NCI-H1105 treated with DMSO at 0.1 percent for 48 hours (cell line): ENCODE measurements at places on chromosomes 2 and 18.

DNA sequence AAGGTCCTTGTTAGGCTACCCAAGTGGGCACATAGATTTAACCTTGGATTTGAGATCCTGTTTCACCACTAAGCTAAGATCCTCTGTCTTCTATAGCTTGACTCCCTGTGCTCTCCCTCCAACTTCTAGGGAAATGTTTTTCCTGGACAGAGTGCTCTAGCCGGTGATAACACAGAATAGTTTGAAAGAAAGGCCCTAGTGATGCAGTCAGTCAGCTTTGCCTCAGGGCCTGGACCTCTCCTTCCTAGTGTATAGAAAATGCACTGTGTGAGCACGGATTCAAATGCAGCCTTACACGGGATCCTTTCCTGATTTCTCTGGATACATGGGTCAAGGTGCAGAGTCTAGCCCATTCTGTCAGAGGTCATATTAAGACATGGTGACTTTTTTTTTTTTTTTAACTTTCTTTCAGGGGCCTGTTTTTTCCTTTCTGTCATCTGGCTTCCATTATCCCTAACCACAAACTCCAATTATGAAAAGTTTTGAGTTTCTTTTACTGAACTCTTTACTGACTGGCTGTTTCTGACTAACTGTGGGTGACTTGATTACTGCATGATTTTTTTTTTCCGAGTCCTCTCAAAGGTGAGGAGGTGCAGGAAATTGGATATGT lies 122.6 kb downstream of the LRP1B start:
- no peak for DNase-seq

DNA sequence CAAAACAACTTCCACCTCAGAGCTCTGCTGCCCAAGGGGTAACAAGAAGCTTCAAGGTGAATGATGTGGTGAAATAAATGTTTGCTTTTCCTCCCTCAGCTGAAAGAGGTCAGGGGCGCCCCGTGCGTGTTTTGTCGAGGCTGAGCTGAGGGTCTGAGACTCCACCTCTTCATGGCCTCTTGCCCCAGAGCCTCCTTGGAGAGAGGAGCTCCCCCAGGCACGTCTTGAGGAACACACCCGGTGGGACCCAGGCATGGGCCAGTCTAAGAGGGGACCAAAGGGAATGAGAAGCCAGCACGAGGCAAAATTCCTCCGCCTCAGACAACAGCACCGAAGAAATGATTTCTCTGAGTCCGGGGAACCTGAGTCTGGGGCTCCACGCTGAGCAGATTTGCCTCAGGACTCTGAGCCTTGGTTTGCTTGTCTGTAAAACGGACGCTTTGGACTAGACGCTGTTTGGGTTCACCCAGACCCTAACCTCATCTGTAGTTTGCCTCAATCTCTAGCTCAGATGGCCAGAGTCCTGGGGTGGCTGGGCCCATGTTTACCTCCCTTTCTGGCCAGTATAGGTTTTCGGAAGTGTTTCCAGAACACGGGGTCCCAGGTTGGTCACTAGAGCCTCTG lies 56.4 kb upstream of the ODC1 start:
- no peak for DNase-seq

- DNase-seq: peak; percentile 63
These were observed 1.1 kb downstream of the IGFBP5 start for GRCh38 chr2:216694082-216694825.

- DNase-seq: no peak
These were observed 58.6 kb downstream of the KCNG2 start for GRCh38 chr18:79856119-79857007.

DNA sequence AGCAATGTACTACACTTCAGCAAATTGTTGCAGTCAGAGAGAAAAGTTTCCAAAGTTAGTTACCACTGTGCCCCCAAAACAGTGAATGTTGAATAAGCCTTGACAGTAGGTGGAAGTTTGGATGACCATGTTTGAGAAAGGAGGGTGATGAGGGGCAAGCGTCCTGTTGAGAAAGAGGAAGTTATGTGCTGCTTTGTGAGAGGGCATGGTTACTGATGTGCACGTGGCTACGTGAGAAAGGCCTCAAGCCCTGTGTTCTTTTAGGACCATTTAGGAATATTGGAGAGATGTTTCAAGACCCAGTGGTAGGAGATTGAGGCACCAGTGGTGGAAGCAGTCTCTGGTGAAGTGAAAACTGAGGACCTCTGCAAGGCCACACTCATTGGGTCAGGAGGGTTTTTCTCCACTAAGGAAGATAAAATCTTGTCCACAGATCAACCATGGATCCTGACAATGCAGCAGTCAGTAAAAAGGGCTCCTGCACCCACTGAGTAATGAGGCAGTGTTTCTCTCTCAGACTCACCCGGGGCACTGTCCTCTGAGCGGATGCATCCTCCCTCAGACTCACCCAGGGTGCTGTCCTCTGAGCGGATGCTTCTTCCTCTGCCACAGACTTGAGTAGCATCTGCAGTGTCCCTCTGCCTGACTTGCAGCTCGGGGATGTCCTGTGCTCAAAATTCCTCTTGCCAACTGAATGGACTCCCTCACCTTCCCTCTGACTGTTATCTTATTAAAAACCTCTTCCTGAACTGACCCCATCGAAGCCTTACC lies 34.7 kb upstream of the ACTR3 start:
- DNase-seq: no peak

DNA sequence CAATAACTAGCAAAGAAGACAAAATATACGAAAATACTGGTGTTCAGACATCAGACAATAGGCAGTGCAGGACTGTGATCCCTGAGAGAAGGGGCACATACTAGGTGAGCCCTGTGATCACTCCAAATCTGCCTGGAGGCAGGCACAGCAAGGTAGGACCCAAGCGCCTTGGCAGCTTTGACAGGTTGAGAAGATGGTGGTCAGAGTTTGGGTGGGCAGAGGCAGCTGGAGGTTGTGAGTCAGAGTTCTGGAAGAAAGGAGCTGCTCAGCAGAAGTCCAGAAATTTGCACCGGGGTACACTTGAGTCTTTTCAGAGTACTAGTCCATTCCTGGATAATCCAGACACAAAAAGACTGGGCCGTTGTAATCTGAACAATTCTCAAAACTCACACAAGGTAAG lies 14.0 kb downstream of the KIF1A start:
- DNase-seq: no peak

DNA sequence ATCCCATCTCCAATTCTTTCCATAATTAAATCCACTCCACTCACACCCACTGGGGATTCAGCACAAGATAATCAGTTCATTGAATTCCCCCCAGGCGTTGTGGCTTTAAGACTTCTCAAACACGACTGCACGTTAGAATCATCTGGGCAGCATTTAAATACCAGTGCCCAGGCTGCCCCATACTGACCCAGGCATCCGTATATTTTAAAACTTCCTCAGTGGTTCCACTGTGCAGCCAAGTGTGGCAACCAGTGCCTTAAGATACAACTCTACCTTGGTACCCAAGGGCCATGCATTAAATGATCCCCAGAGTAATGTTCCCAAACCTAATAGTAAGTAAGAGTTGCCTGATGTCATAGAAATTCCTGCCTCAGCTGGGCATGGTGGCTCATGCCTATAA lies 54.3 kb upstream of the BZW1 start:
- no peak for DNase-seq

GRCh38 chr2:30689496-30690125 lies 117.6 kb downstream of the CAPN13 start:
- no peak for DNase-seq

DNA sequence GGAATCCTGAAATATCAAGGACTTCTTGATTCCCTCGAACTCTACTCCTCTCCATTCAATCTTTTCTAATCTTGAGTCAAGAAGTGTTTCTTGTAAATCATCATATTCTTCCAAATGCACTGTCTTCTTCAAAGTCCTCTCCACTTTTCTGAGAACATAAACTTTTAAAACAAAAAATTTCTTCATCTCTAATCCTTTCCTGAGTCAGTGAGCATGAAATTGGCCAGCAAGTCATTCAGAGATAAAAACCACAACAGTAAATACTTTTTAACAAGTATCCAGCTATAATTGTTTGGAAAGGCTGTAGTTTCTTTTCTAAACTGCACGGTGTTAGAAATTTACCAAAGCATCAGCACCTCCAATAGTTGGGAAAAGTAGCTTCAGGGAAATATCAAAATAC lies 312.6 kb upstream of the GALNT5 start:
- DNase-seq: no peak
